ENCODE measurements at places on chromosomes 2 and 18. TPM values are rescaled to one million over a fixed set of nuclear protein-coding genes. Genes with fewer than 3 reads are reported as not detected.

DNA sequence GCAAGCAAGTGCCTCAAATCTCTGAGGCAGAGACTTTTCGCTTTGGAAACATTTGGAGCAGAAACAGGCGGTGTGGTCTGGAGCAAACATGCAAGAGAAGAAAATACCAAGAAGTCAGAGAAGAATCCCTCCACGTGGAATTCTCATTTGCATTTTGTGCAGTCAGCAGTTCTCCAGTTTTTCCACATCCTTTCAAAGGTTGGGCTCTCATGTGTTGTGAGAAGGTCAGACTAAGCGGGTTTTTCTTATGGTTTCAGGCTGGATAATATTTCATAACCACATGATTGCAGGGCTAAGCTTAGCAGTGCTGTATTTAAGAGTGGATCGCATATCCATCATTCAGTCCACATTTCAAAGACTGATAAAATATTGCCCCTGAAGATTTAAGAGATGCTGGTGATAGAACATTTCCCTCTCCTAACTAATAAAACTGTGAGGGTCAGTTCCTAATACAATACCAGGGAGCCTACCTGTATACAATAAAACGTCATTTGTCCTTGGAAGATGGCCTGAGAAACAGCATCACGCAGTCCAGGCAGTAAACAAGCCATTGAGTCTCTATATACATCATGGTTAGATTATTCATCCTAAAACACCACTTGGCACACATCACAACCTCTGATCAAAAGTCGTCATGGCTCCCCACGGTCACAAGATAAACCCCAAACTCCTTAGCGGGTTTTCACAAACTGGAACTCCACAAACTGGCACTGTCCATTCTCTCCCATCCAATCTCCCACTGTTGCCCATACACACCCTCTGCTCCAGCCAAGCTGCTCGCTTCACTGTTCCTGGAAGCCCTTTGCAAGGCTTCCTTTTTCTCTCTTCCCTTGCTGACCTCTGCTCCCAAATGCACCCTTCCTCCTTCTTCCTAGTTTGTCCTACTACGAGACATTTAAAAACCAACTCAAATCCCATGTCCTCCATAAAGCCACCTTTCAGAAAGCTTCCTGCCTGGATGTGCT, 31.5 kb downstream of the ANKRD44 start:
- no peak for DNase-seq

Gene OSR1
- total RNA-seq: 4.9 TPM

Gene STAT4
- total RNA-seq: 4.8 TPM

Gene DTNA
- 53.4 TPM for total RNA-seq

GRCh38 chr18:8611916-8612576, 2.8 kb downstream of the RAB12 start:
- no peak for DNase-seq

DNA sequence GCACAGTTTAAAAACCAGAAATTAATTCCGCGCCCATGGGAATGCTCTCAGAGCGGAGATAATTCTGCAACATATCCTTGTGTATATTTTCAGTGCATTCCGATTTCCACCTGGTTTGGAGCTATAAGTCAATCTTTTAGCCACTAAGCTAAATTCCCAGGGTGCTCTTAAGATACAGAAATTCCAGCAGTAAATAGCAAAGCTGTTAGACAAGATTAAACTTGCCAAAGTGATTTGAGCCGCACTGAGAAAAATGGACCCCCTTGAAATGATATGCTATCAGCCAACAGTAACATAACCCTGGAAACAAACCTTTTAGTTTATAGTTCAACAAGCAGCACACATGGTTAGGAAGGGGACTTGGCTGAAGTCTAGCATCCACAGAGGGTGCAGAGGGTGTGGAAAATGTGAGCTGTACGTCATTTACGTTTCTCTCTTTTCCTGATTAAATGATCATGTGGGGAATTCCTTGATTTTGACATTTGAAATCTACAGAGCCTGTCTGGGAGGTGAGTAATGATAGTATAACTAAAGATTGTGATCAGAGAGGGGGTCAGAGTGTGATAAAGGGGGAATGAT, 99.8 kb upstream of the COPS8 start:
- DNase-seq: no peak

Gene ANKRD62
- not detected for total RNA-seq

- no peak for DNase-seq
Observed at GRCh38 chr18:572091-572830, 7.9 kb upstream of the CETN1 start.

Gene MDH1B
- 2.4 TPM for total RNA-seq

- DNase-seq: no peak
Observed at GRCh38 chr2:137357634-137358033, 592.3 kb downstream of the THSD7B start.

DNA sequence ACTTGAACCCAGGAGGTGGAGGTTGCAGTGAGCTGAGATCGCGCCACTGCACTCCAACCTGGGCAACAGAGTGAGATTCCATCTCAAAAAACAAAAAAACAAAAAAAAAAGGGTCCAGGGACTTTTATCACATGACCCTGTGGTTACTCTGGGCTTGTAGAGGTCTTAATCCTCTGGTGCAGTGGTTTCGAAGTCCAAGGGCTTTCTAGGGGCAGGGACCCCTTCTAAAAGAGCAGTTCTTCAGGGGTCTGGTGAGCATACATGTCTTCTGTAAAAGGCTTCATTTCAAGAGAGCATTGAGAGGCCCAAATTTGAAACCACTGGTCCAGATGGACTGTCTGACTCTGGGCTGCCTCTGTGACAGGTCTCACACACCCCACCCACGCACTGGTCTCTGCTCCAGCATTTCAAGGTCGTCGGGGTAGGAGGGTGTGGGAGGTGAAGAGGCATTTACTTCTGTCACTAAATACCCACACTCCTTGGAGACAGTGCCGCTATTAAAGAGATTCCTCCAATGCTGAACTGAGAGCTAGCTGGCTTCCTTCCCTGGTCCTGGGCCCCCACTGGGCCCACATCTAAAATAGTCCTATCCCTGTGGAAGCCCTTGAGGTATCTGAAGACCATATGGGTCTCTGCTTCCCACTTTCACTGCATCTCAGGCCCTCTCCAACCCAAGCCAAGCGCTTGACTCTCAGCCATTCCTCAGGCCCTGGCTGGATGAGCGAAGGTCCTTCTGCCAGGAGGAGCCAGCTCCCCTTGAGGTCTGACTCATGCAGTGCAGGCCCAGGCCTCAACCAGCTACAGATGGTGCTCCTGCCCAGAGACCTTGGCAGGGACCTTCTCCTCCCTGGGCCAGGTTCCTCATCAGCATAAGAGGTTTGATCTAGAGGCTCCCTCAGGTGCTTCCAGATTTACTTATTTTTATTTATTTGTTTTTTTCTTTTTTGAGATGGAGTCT, 44.8 kb downstream of the PAX8 start:
- DNase-seq: no peak

GRCh38 chr2:8107621-8108378, 574.1 kb upstream of the ID2 start:
- no peak for DNase-seq

Gene FAM168B
- total RNA-seq: 90.5 TPM

Gene ATP6V1C2
- 0.26 TPM for total RNA-seq

Gene PROM2
- 202 TPM for total RNA-seq

DNA sequence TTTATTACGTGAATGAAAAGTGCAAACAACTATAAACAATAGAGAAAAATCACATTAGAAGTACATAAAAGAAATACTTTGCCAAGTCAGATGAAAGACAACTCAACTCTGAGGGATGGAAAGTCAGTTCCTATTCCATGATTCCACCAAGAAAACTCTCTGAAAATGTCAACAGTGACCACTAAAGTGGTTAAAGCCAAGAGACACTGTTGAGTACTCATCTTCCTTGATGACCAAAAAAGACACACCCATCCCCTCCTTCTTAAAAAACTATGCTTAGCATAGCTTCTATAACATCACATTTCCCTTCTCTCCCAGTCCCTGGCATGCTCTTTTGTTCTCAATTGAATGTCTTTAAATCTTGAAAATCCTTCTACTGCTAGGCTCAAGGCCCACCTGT, 160.0 kb downstream of the TCF4 start:
- no peak for DNase-seq

Gene RNU2-63P
- not detected for total RNA-seq

DNA sequence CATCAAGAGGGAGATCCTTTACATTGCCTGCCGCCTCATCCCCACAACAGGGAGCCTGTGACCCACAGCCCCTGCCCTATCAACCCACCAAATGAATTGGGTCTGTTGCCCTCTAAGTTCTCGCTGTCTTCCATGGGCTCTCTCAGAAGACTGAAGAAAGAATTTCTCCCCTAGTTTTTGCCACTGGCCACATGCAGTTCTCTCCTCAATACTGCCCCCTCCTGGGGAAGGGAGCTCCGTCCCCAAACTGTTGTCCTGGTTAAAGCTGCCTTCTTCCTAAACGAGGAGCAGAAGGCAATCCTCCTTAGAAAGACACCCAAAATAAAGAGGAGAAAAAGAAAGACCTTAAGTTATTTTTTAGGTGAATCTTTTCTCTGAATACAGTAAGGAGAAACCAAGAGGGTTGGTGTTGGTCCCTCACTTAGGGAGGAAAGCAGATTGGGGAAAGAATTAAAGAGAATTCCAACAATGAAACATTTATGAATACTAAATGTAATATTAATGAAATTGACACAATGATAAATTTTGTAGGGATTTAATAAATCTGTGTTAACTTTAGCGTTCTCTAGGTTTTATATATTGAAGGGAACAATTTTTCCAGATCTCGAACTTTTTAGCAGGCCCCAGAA, 31.1 kb upstream of the SATB2 start:
- DNase-seq: peak; percentile 59

- no peak for DNase-seq
Observed at GRCh38 chr2:171383134-171383533, 50.7 kb downstream of the METTL8 start.

Gene CLIP4
- total RNA-seq: 37.2 TPM

Gene EXOC6B
- total RNA-seq: 37.1 TPM

Gene TRAPPC12
- total RNA-seq: 111 TPM

Gene TRIM54
- 0.26 TPM for total RNA-seq

Gene COLEC11
- total RNA-seq: 79.0 TPM

Gene AGXT
- total RNA-seq: 1.6 TPM

GRCh38 chr2:37636381-37637066, 34.9 kb downstream of the CDC42EP3 start:
- no peak for DNase-seq

- DNase-seq: no peak
Observed at GRCh38 chr18:44904768-44905167, 224.1 kb downstream of the SETBP1 start.

DNA sequence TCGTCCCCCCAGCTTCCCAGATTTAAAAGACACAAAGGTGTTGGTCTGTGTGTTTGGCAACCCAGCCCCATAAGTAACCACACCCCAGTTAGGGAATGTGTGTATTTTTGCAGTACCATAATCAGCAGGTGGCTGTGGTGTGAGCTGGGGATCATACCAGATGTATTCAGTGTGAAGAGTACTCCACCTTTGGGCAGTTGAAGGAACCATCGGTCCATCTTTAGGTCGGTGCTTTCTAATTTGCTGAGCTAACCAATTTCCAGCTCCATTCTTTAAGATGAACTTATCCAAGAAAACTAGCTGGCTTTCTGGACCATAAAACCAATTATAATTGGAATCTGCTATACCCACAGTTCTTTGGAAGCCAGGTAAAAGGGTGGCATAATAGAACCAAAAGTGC, 3.2 kb downstream of the DSEL start:
- DNase-seq: peak; percentile 10

DNA sequence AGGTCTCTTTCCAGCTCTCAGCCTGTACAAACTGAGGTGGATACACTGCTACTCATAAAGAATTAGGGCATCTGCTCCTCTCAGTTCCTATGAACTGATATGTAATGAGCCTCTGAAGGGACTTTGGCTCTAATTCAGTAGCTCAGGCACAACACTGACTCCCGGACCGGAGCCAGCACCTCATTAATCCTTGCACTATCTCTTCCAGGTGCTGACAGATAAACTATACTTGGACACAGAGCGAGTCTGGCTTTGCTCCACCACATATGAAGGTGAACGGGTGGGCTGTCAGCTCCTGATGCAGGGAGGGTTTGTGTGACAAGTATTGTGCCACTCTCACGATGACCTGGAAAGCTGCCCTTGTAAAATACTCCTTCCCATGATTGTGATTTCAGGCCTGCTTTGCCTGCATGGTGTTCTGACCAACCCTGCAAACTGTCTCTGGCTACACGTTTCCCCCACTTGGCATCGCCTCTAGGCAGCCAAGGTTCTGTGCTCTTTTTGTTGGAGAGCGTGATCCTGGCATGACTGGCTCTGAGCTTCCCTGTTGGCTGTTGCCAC, 111.6 kb upstream of the LMAN1 start:
- no peak for DNase-seq

Gene OSBPL6
- 6.3 TPM for total RNA-seq

Gene INPP5D
- 30.4 TPM for total RNA-seq

DNA sequence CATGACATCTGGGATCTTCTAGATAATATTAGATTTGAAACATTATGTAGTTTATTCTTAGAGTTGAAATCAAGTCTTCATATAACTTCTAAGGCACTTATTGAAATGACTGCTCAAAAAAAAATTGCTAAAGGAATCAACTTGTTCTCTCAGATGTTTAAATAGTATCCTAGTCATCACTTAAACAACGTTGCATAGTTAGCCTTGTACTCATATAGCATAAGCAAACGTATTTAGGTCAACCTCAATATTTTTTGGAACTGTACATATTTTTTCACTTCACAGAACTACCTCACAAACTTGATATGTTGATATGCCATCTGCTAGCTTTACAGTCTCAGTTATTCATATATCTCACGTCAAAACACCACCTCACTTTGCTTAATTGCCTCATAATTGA, 47.1 kb upstream of the CREB1 start:
- DNase-seq: no peak

Gene PPM1G
- total RNA-seq: 56.7 TPM

- no peak for DNase-seq
Observed at GRCh38 chr2:177574356-177574755, 181.8 kb downstream of the AGPS start.

Gene TNFAIP6
- 1.4 TPM for total RNA-seq

- no peak for DNase-seq
Observed at GRCh38 chr2:80280598-80280997, 24.0 kb downstream of the LRRTM1 start.

DNA sequence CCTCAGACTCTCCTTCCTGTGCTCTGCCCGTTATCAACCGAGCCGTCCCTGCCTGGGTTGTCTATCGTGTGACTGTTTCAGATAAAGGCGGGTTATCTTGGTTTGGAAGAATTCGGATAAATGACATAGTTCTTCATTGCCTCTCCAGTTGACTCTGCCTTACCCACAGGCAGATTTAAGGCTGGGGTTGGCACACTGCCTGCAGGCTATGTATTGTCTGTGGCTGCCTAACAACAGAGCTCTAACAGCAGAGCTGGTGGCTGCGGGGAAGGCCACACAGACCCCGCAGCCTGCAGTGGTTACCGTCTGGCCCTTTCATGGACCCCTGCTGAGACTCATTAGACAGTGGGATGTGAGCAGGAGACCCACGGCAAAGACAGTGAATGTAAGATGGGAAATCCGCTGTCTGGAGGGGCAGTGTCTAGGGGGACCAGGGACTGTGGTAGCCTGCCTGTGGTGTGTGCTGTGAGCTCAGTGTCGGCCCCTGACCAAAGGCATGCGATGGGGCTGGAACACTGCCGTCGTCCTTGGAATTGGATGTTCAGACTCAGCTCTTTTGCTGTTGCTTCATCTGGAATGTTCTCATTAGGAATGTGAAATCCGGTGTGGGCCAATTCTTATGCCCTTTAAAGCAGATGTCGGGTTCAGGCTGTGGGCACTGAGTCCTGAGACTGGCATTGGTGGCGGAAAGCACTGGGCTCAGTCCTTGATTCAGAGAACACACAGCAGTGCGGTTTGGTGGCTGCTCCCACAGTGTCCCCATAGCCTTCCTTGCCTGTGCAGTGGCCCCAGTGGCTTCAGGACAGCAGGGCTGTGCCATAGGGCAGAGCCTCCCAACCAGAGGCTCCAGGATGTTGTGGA, 44.5 kb downstream of the SH3RF3 start:
- DNase-seq: peak; percentile 76

Data from mucosa of gallbladder (tissue), 1 donor.